ENCODE measurements at places on chromosomes 6 and 20.
A peak's percentile ranks its signal among the peaks of the same experiment; 100 is the strongest.

DNA sequence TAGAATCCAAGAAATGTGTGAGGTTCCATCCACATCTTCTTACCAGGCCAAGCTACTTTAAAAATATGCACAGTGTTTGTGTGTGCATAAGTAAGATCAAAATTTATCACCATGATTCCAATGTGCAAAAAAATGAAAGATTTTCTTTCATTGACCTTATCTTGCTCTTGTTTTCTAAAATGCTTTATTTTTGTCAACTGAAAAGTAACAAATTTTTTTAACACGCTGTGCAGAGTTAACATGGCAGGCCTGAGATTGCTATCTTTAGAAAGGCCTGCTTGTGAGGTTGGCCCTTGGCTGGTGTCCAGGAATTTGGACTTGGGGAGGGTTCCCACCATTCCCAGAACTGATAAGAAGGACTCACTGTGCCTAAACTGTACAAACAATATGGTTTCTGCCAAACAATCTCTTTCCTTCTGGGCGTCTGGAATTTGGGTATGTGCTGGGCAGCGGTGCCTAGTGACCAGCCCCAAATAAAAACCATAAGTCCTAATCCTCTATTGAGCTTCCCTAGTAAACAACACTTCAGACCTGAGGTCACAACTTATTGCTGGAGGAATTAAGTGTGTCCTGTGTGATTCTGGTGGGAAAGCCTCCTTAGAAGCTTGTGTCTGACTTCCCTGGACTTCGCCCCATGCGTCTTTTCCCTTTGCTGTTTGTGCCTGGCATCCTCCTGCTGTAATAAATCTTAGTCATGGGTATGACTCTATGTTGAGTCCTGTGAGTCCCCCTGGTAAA, 19.8 kb upstream of the MYLIP start:
- DNase-seq: no peak

- no peak for DNase-seq
Observed at GRCh38 chr6:7180751-7181150, 73.0 kb downstream of the RREB1 start.

DNA sequence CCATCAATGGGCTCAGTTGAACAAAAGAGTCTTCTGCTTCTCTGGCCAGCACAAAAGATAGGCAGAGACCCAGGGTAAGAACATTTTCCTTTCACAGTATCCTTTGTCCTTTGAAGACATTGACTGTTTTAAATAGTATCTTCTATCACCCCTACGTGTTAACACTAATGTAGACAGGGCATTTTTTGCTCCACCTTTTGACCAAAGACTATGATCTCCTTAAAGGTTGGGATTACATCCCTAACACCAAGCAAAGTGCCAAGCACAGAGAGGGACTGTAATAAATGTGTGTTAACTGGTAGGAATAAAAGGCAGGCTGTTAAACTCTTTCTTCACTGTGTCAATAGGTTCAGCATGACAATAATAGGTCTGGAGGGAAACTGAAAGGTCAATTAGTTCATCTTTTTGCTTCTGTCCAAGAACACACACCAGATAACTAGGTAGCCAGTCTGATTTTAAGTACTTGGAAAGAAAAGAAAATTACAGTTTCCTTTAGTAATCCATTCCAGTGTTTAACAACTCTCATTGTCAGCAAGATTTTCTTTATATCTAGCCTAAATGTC, 63.6 kb upstream of the NOX3 start:
- no peak for DNase-seq

- peak; percentile 35 for DNase-seq
Observed at GRCh38 chr20:13221673-13222318, 722 bp downstream of the ISM1 start.

GRCh38 chr6:1481286-1481685, 91.9 kb downstream of the FOXF2 start:
- DNase-seq: no peak

GRCh38 chr20:34701405-34702085, 2.6 kb upstream of the TP53INP2 start:
- no peak for DNase-seq

DNA sequence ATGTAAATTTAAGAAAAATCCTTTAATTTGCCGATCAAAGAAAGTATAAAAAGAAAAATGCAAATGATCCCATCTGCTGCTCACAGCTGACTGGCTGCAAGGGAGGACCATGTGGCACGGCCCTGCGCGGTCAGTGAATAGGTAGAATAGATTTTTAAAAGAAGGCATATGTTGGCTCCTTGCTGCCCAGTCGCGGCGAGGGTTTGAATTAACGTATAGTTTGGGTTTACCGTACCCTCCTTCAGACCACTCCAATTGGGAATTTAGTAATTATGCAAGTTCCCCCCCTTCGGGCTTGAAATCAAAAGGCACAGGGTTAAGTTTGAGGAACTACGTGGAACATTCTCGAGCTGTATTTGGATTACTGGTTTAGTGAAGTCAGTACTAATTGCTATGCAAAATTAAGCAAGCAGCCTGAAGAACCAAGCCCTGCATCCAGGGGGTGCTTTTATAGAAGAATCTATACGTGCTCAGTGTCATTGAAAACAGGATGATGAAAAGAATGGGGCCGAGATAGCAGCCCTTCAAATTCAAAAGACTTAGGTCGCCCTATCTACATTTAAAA, 1.1 kb upstream of the BEND3 start:
- peak; percentile 22 for DNase-seq

DNA sequence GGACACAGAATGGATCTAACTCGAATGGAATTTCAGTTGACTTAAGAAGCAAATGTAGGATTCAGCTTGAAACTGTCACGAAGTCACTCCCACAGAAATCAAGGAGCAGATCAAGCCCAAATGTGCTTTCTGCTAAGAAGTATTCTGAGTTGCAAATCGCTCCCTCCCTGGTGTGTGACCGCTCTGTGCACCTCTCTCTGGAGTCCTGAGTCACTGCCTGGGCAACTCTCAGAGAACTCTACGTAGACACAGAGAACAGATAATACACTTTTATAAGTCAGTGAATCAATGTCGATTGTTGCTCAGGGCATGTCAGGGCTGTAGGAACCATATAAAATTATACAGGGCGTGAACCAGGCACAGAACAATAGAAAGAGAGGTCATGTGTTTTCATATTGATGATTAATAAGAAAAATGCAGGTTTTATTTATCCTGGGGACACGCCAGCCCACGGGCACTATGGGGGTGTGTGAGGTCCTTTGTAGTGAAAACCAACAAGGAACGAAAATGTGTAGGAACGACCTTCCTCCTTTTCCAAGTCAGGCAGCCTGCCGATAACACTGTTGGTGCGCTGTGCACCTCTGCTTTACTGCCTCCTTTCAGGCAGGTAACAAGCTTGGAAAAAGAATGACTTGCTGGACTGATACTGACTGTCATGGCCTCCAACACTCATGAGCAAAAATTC, 248.1 kb upstream of the FOXQ1 start:
- no peak for DNase-seq

DNA sequence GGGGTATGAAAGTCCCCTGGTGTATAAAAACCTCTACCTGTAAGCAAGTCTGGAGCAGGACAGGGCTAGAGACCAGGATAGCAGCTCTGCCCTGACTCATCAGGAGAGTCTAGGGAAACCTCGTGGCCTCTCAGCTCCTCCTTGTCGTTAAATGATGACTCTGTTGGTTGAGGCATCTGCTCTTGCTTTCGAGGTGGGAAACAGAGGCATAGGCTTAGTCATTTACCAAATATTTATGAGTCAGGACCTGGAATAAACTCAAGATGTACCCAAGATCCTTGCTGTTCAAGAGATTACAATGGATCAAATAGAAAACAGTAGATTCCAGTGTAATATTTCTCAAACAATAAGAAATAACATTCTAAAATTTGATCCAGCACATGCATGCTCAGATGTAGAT, 5.5 kb downstream of the MANBAL start:
- DNase-seq: no peak

GRCh38 chr6:67544851-67545452, 1090.1 kb upstream of the ADGRB3 start:
- no peak for DNase-seq

- DNase-seq: peak; percentile 50
Observed at GRCh38 chr20:19867940-19868371, 109.9 kb downstream of the RIN2 start.

GRCh38 chr6:4395386-4395785, 260.0 kb upstream of the ECI2 start:
- DNase-seq: no peak

DNA sequence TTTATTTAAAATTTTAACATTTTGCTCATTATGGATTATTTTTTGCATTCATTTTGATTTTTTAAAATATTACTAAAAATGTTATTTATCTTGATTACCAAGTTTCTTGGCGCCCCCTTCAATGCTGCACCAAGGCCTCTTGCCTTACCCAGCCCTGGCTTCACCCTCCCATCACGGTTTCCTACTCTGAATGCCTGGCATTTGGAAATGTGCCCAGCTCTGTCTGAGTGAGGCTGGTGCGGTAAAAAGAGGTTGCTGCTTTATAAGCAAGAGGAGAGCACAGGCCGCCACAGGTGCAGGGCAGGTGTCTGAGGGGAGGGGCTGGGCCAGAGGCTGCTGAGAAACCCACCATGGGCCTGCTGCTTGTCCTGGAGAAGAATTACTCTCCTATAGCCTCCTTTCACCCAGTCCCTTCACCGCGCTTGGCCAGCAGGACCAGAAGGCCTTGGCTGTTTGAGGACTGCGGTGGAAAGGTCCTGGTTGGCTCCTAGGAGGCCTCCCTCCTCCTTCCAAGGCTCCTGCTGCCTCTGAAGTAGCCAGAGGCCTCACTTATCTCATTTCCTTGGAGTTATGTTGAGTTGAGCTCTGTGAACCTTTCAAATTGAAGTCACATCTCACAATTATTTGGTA, 62.6 kb downstream of the BANF2 start:
- DNase-seq: no peak

DNA sequence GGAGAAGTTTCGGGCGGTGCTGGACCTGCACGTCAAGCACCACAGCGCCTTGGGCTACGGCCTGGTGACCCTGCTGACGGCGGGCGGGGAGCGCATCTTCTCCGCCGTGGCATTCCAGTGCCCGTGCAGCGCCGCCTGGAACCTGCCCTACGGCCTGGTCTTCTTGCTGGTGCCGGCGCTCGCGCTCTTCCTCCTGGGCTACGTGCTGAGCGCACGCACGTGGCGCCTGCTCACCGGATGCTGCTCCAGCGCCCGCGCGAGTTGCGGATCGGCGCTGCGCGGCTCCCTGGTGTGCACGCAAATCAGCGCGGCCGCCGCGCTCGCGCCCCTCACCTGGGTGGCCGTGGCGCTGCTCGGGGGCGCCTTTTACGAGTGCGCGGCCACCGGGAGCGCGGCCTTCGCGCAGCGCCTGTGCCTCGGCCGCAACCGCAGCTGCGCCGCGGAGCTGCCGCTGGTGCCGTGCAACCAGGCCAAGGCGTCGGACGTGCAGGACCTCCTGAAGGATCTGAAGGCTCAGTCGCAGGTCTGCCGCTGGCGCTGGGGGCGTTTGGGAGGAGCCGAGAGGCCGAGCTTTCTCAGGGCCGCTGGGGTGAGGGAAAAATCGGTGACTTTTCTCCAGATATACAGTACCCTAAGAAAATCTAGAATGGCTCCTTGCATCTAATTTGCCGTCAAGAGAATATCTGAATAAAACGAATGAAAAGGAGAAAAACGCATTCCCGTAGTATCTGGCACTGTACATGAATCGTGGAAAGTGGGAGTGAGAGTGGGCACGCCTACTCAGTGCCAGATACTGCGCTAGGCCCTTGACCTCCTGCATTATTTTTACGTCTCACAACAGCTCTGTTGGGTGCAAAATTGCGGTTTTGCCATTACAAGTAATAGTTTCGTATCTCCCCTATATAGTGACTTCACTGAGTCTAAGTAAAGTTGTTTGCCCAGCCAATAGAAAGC, 1.0 kb downstream of the CALHM6 start:
- DNase-seq: peak; percentile 44

DNA sequence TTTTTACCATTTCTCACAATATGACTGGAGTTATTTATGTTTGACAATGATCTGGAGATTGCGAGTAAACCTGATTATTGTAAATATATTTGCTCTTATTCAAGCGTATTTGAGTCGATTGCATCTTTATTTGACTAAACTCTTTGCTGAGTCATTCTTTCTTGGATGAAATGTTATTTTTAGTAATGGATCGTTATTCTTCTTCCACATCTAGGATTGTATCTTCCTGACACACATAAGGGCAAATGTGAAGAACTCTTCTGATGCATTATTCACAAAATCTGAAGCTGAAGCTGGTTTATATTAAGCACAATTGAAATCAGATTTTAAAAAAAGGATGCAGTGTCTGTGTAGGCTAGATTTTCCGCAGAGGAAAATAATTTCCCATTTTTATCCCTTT, 68.2 kb downstream of the SEL1L2 start:
- DNase-seq: no peak

DNA sequence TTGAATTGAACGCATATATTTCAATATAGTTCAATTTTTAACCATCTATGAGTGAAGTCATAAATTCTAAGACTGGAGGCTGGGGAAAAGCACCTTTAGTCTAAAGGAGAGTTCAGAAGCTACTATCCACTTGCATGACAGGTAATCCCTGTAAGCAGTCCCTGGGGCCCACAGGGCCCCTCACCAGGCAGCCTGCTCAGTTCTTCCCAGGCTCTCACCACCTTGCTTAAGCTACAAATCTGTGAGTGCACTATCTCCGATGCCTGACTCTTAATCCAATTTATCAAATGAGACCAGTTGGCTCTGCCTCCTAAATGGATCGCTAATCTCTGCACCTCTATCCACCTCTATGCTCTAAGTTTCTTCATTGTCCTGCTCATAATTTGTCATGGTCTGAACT, 413.8 kb downstream of the PTPRT start:
- no peak for DNase-seq

- DNase-seq: no peak
Observed at GRCh38 chr6:158714706-158715105, 64.9 kb downstream of the SYTL3 start.

- DNase-seq: no peak
Observed at GRCh38 chr20:38412877-38413577, 22.1 kb downstream of the SNHG17 start.

DNA sequence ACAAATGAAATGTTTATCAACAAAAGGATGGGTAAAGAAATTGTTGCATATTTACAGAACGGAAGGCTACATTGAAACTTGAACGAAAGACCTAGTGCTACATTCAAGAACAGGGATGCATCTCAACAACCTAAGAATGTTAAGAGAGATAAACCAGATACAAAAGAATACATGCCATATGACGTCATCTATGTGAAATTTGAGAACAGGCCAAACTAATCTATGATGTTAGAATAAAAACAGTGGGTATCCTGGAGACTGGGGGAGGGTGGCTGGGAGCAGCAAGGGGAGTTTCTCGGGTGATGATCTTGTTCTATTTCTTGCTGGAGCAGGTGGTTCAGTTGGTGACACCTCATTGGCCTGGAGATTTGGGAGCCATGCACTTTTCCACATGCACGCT, 81.5 kb downstream of the SULF2 start:
- DNase-seq: no peak

- DNase-seq: no peak
Observed at GRCh38 chr20:13813910-13814309, 29.1 kb downstream of the NDUFAF5 start.

- DNase-seq: no peak
Observed at GRCh38 chr6:131923356-131923755, 27.8 kb downstream of the CCN2 start.
